Activated naive CD4-positive, alpha-beta T cell treated with Interleukin-2 at 50 U/mL for 16 hours (primary cell): ENCODE measurements at places on chromosomes 1 and 21.
A peak's percentile ranks its signal among the peaks of the same experiment; 100 is the strongest.

- no peak for DNase-seq
Measured at GRCh38 chr1:4602462-4603294, 51.7 kb upstream of the AJAP1 start.

GRCh38 chr1:222240536-222241181, 307.2 kb downstream of the HHIPL2 start:
- no peak for DNase-seq

GRCh38 chr1:216183454-216183853, 239.8 kb downstream of the USH2A start:
- DNase-seq: no peak

DNA sequence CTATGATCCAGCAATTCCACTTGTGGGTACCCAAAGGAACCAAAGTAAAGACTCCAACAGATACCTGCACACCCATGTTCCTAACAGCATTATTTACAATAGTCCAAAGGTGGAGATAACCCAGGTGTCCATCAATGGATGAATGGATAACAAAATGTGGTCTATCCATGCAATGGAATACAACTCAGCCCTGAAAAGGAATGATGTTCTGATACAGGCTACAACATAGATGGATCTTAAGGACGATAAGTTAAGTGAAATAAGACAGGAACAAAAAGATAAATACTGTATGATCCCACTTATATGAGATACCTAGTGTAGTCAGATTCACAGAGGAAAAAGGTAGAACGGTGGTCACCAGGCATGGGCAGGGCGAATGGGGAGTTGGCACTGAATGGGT, 69.7 kb downstream of the GNG4 start:
- DNase-seq: no peak

DNA sequence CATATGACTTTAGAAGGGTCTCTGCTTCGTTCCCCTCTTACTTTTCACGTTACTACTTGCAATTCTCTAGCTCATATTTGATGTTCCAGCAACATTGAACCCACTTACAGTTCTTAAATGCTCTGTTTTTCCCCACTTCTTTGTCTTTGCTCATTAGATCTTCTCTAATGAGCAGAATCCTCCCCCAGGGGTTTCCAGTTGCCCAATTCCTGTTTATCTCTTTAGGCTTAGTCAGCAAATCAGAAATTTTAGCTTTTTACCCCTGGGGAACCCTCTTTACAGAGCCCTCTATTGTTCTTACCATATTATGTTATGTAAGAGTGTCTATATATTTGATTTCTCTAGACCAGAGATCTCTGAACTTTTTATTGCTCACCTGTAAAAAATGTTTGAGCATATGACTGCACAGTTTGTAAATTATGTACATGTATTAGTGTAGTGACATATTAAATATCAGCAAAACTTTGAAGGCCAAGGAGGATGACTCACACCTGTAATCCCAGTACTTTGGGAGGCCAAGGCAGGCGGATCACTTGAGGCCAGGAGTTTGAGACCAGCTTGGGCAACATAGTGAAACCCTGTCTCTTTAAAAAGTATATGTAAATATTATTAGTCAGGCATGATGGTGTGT, 71.4 kb downstream of the FNBP1L start:
- no peak for DNase-seq

GRCh38 chr1:7942214-7942921, 1.7 kb upstream of the TNFRSF9 start:
- peak; percentile 51 for DNase-seq

DNA sequence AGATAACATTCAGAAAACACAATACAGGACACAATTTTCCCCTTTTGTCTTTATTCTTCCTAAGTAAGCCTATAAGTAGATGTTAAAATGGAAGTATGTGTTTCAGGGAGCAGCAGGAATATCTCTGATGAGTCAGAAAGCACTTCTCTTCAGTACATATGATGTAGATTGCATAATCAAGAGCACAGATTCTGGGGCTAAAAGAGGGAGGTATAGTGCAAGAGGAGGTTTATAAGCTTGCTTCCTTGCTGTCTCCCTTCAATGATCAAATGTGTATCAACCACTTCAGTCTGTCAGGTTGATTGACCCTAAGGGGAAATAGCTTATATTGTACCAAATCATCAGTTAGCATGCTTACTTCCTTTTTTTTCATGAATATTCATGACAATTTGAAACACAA, 822.8 kb downstream of the BRINP3 start:
- DNase-seq: no peak

DNA sequence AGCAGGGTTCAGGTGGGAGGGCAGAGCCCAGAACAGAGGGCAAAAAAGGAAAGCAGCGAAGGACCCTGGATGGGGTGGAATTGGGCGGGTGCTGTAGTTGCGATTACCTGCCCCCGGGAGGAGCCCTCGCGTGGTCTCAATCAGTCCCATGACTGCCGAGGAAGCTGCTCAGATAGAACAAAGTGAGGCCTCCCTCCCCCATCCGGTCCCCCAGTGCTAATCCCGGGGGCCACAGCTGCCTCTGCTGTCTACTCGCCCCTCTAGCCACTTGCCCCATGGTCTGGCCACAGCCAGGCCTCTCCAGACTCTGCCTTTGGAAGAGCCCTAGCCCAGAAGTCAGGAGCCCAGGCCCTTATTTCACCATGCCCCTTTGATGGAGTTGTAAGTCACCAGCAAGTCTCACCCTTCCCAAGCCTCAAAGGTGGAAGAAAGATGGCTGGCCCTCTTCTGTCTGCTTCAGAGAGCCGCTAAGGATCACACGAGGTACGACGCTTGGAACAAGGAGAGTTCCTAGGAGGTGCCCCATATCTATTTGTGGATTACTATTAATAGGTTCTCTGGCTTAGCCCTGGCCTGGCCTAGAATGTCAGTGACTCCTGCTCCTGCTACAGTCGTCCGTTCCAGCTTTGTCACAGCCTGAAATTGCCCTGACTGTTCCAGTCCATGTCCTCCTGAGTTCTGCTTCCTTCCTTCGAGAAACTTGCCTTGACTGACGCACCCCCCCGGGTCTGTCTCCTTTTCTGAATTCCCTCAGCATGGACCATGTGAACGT, 16.4 kb downstream of the ECHDC2 start:
- peak; percentile 12 for DNase-seq

DNA sequence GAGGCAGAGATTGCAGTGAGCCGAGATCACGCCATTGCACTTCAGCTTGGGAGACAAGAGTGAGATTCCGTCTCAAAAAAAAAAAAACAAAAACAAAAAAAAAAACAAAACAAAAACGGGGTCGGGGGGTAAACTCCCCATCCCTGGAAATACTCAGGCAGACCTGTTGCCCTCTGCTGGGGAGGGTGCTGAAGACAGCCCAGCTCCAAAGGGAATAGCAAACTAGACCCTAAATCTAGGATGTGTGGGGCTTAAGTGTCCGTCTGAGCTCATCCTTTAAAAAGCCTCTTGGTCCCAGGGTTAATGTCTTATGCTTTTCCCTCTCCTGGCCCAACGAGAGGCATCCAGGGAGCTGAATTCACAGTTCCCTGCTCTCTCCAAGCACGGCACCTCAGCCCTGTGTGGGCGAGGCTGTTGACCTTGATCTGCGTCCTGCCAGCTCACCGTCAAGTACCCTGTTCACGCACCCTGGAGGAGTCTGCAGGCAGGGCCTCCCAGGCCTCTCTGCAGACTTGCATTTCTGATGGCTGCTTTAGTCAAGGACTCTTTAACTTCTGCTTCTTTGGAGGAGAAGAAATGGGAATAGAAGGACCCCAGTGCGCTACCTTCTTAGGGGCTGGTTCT, 22.3 kb downstream of the KCND3 start:
- no peak for DNase-seq

GRCh38 chr1:2099886-2100779, 49.9 kb downstream of the PRKCZ start:
- no peak for DNase-seq

- no peak for DNase-seq
Measured at GRCh38 chr21:27001526-27001925, 34.6 kb upstream of the ADAMTS5 start.

- DNase-seq: no peak
Measured at GRCh38 chr1:46657775-46658174, 10.4 kb downstream of the ATPAF1 start.

- no peak for DNase-seq
Measured at GRCh38 chr1:234765672-234766071, 155.7 kb upstream of the IRF2BP2 start.

DNA sequence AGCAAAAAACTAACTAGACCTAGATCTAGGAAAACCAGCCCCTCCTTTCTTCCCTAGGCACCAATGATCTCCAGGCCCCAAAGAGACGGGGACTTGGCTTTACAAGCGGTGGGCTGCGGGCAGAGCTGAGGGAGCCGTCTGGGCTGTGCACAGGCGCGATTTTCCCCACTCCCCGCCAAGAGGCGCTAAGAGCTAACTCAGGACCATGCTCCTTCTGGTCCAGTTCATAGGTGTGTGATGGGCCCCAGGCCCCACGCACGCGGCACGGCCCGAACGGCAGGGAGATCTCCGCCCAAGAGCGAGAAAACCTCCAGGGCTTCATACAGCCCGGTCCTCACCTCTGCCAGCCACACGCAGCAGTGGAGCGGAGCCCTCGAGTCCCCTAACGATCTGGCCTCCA, 7.5 kb upstream of the GPR153 start:
- DNase-seq: no peak

- DNase-seq: no peak
Measured at GRCh38 chr21:45632637-45633251, 10.8 kb upstream of the PCBP3 start.

DNA sequence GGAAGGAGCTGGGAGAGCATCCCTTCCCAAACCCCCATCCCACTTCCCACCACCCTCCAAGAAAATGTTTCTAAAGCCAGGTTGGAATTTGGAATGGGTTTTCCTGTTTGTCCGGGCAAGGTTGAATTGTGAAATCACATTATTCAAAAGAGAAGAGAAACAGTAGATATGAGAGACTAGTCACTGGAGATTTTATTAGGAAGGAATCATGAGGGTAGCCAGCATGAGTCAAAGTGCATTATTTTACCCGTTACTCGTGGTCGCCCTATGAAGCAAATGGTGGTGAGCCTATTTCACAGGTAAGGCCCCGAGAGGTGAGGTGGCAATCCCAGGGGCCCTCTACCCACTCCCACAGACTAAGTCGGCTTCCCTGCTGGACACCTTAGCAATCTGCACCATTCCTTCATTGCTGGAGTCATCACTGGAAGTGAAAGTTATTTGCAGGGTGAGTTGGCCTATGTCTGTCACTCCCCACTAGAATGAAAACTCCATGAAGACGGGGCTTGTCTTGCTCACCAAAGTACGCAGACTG, 52.8 kb downstream of the TOMM20 start:
- peak; percentile 43 for DNase-seq

- no peak for DNase-seq
Measured at GRCh38 chr1:232283864-232284263, 346.1 kb downstream of the SIPA1L2 start.

DNA sequence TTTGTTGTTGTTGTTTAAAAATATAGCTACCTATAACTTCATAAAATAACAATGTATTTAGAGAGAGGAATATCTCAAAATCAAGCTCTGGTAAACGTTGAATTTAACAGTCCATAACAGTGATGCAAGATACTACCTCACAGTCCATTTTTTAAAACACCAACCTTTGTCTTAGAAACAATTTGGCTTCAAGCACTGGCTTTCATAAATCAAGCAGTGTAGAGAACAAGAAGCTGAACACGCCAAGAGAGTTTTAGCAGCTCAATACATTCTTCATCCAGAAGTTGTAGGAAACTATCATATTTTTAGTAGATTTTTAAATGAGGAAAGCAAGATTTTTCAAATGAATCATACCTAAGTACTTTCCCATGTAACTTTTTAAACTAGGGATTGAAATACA, 334.3 kb upstream of the ADAMTS5 start:
- DNase-seq: no peak

GRCh38 chr1:54245501-54245900, 45.5 kb downstream of the MRPL37 start:
- no peak for DNase-seq

DNA sequence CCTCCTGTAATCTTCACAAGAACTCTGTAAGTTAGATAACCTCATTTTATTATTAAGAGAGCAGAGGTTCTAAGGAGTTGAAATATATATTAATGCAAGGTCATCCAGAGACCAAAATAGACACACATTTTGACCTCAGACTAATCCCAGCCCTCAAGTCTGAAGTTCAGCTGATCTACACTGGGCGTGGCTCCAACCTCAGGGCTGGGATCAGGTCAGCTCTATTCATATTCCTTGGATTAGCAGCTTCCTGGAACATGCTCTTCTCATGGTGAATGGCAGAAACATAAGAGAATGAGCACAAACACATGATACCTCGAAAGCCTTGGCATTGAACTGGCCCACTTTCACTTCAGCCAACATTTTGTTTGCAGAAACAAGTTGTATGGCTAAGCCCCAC, 200.8 kb upstream of the ST6GALNAC5 start:
- no peak for DNase-seq

DNA sequence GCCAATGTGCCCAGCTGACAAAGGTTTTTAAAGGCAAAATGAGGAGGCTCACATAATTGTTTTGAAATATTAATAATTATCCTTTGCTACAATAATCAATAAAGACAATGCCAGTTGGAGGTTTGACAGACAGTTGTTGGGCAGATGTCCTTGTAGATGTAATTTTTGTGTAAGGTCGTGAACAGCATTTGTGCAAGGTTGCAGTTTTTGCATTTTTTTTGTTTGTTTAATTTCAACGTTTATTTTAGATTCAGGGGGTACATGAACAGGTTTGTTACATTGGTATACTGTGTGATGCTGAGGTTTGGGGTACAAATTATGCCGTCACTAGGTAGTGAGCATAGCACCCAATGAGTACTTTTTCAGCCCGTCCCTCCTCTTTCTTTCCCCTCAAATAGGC, 9.3 kb downstream of the MPZ start:
- DNase-seq: no peak

- no peak for DNase-seq
Measured at GRCh38 chr1:62198069-62198780, 3.6 kb downstream of the L1TD1 start.

DNA sequence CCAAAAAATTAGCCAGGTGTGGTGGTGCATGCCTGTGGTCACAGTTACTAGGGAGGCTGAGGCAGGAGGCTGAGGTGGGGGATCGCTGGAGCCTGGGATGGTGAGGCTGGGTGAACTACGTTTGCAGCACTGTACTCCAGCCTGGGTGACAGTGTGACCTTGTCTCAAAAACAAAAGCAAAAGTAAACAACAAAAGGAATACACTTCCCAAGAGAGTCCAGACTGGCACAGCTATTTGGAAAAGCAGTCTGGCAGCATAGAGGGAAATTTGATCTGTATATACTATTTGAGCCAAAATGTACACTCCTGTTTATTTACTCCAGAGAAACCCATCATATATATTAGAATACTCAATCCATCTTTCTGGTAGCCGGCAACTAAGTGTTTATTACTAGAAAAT, 107.0 kb upstream of the HMCN1 start:
- no peak for DNase-seq

GRCh38 chr1:17187051-17187450, 17.9 kb upstream of the PADI1 start:
- no peak for DNase-seq

- no peak for DNase-seq
Measured at GRCh38 chr1:177171536-177172123, 872 bp downstream of the BRINP2 start.

- no peak for DNase-seq
Measured at GRCh38 chr1:110628323-110629105, 22.4 kb upstream of the KCNA2 start.

DNA sequence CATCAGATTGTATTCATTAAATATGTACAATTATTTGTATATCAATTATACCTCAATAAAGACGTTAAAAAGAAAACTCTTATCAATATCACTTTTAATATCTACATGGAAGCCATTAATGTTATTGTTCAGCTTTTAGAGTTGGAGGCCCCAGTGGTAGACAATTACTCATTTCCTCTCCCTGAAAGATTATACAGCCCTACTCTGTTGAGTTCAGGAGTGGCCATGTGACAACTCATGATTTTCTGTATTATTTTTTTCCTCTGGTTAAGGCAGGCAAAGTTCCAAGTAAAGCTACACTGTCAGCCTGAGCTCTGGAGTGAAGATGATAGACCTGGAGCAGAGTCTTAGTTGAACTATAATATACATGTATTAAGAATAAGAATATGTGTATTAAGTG, 247.9 kb upstream of the B3GALT2 start:
- no peak for DNase-seq
